K562 (cell line): ENCODE measurements at places on chromosomes 5 and 9.

DNA sequence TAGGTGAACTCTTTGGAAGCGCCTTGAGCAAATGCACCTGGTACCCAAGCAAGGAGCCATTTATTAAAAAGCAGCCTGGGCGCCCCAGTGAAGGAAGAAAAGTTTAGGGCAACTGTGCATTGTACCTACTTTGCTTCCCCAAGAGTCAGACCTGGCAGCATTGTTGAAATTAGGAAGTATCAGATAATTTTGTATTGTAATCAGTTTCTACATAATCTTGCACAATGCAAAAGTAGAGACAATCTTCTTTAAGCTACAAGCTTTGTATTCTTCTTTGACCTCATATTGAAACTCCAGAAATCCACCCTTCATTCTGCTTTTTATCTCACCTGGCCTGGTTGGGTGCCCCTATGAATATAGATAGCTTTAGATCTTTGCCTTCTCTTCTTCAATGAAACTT lies 490.8 kb downstream of the RASEF start:
- DNase-seq: no peak

GRCh38 chr5:142549834-142550233 lies 136.1 kb downstream of the FGF1 start:
- no peak for DNase-seq

DNA sequence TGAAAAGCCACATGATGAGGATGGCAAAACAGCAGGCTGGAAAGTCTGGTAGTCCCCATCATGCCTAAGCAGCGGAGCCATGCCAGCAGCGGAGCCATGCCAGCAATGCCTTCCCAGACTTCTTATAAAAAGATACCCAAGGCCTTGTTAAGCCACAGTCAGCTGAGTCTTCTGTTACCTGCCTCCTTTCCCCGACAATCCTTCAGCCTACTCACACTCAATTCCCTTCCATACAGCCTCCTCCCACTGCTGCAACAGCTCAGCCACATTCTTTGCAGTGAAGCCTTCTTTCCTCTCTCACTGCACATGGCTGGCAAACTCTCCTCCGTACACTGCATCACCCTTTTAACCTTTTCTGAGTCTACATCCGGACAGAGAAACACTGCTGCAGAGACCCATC lies 114.9 kb downstream of the AUH start:
- DNase-seq: no peak

DNA sequence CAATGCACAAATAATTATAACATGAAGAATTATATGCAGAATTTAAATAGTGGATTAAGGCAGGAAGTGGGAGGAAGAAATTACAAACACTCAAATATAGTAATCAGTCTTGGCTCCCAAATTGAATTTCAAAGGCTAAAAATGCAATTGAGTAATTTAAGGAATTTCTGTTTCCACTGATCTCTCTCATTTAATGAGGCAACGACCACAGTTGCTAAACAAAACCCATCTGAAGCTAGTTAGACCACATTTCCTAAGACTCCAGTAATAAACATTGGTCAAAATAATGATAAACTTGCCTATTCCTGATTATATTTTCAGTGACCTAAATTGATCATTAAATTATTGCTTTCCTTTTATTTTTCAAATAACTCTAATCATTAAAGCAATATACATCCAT lies 174.3 kb upstream of the GRIN3A start:
- no peak for DNase-seq

DNA sequence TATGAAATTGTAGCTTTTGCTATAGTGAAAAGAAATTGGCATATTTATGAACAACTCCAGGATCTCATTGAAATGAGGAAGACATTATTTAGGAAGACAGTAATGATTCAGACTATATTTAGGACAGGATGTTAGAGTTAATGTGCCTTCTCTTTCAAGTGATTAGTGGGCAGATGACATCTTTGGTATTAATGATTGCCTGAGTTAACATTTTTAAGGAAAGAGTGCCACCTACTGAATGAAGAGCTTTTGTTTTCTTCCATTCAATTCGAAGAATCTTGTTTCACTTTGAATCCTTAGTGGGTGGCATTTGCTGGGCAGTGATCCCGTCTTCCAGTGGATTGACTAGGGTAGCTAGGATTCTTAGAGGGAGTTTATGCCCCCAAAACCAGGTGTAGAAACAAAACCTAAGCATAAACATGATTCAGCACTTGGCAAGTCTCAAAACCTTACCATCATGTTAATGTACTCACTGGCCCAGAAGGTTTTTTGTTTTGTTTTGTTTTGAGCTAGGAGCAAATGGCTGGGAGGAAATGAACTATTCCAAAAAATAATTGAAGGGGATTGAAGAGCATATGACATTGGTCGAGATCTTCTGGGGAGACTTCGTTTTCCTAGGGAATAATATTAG lies 23.2 kb downstream of the MAP3K1 start:
- DNase-seq: no peak

DNA sequence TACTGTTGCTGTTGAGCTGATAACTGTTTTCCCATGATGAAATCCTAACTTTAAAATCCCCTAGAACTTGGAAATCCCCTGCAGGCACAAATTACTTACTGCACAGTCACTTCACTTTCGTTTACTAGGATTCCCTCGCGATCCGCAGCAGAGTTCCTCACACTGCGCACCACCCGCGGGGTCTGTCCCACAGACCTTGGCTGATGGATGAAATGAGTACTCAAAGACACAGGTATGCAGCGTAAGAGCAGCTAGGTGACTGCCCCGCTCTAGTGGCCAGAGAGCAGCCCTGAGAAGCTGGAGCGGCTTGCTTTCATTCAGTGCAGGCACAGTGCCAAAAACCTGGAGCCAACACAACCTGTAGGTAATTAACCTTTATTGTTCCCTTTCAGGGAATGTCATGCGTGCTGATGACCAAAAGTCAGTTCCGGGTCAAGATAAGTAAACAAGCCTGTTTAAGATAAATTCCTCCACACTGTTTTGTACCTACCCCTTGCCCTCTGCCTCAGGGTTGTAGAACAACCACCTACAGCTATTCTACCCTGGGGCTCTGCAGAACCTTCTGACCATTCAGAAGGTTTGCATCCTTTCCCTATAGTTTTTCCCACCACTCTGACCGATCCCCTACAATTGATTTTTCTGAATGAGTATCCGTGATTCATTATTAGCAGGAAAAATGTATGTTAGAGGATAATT lies 191.2 kb downstream of the CDH9 start:
- DNase-seq: no peak

DNA sequence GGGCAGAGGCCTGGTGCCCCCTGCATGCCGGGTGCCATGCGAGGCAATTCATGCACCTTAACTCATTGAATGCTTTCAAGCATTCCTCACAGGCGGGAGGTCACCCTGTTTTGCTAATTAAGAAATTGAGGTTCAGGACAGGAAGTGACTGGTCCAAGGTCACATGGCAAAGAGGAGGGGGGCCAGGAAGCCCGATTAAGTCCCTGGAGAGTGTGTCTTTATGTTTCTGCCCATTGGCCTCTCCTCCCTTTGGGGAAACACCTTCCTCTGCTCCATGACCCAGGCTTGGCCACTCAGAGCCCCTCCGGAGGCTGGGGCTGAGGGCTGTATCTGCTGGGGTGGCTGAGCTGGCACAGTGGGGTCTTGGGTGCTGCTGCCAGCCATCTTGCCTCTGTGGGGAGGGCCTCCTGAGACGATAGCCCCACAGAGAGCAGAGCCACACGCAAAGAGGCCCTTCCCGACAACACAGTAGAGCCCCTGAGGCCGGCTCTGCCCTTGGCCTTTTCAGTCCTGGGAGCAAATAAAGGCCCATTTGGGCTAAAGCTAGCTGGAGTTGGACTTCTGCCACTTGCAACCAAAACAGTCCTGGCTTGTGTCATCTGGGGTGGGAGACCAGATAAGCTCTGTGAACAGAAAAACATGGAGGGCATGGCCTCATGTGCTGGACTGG lies 90.8 kb upstream of the NEURL1B start:
- no peak for DNase-seq

DNA sequence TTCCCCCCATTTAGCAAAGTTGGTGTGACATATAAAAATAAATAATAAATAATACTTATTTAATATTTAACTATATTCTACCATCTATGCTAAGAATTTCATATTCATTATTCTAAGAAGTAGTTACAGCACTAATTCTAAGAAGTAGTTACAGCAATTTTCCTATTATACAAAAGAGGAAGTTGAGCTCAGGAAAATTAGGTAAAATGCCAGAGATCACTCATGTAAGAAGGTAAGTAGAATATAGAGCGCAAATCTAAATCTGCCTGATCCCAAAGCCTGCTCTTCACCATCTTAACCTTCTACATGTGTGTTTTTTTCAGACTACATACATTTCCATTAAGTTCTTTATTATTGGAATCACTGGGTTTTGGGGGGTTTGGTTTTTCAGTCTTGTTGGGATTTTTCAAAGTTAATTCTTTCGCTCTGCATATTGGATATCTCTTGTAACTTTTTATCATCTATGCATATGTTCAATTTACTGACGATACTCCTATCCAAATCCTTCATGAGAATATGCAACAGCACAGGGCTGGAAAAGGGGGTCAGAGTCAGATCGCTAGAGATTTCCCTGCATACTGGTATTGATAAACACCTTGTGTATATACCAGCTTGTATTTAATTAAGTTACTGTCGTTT lies 852.1 kb downstream of the MAT2B start:
- DNase-seq: no peak

GRCh38 chr9:95065224-95065623 lies 252.3 kb downstream of the FANCC start:
- no peak for DNase-seq

DNA sequence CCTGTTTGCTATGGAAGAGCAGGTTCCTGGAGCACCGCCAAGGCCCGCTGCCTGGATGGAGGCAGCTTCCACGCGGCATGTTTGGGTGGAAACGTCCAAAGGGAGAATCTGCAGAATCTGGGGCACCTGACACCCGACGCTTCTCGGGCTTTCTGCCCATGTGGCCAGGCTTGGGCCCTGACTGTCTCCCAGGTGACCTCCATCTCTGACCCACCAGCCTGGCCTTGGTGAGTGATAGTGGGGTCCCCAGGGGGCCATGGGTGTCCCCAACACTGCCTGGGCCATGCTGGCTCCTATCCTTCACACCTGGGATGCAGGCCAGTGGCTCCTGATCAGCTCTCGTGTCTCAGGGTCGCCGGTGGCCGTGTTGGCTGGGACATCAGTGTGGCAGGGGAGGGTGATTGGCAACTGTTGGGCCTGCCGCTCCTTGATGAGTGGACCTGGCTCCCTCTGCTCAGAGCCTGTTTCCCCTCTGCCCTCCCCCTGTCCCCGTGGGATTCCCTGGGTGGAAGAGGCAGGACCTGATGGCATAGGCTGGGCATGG lies 34.0 kb downstream of the GLT6D1 start:
- no peak for DNase-seq

- peak; percentile 76 for DNase-seq
Measured at GRCh38 chr5:104178829-104179456, 616.4 kb upstream of the NUDT12 start.

GRCh38 chr9:120433701-120434100 lies 146.3 kb downstream of the CDK5RAP2 start:
- DNase-seq: no peak

GRCh38 chr5:150234576-150235499 lies 45.0 kb downstream of the SLC6A7 start:
- no peak for DNase-seq

DNA sequence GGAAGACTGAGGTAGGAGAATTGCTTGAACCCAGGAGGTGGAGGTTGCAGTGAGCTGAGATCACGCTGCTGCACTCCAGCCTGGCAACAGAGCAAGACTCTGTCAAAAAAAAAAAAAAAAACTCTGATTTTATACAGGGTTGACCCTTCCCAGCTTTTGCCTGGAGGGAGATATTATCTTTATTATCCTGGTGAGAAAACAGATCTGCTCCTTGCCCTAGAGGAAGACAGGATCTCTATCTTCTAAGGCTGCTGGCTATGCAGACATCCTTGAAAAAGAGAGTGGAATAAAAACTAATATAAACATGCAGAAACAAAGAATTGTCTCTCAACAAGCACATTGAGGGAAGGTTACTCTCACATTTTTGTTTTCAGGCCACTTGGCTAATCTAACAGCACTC lies 1503.4 kb upstream of the WWC1 start:
- no peak for DNase-seq

DNA sequence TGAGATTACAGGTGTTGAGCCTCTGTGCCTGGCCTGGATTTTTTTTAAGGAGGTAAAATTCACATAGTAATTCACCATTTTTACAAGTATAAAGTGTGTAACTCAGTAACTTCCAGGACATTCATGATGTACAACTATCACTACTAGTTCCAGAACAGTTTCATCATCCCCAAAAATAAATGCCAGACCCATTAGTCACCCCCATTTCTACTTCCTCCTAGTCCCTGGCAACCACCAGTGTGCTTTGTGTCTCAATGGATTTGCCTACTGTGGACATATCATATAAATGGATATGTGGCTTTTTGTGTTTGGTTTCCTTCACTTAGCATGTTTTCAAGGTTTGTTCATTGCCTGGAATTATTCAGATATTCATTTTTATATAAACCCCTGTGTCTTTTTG lies 72.5 kb upstream of the PANK3 start:
- no peak for DNase-seq

- no peak for DNase-seq
Measured at GRCh38 chr5:127556609-127557334, 39.3 kb downstream of the PRRC1 start.

GRCh38 chr5:156920042-156920860 lies 42.8 kb downstream of the TIMD4 start:
- no peak for DNase-seq

- no peak for DNase-seq
Measured at GRCh38 chr5:40441733-40442132, 238.0 kb upstream of the PTGER4 start.

- DNase-seq: no peak
Measured at GRCh38 chr5:30385754-30386153, 807.7 kb upstream of the CDH6 start.

- DNase-seq: no peak
Measured at GRCh38 chr5:103166706-103167105, 46.6 kb downstream of the PPIP5K2 start.

DNA sequence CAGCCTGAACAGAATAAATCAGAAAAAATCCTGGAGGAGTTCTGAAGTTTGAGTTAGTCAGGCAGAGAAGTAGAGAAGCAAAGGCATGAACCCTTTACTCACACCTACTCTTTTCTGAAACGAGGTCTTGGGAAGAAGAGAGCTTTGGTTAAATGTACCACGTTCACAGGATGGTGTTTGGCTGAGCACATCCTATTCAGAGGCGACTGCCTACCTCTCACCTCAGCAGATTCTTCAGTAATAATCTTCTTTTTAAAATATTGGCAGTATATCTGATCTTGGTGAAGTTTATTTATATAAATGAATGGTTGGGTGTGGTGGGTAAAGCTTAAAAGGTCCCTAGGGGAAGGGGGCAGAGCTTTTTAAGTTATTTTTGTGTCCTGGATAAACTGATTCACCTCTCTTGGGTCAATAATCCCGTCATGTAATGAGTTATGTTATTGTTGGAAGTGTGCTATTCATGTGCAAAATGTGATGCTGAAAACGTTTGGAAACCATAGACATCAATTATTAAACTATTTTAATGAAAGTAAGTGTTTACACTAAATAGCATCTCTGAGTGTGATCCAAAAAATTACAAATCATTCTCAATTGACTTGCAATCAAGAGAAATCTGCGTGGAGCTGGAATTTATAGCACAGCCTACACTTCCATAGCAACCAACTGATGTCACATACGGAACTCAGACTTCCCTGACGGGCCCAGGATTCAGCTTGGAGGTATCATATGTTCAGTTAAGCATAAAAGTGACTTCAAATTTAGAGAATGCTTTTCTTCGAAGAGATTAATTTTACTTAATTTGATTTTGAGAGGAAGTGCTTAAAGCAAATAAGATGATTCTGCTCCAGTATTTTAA lies 94.3 kb upstream of the EQTN start:
- no peak for DNase-seq

GRCh38 chr9:133737774-133738639 lies at the start of gene SARDH:
TSS of gene SARDH (minus strand) at chr9:133738352. CDS start at chr9:133734173, 4,179 bp downstream.
- DNase-seq: peak; percentile 64

GRCh38 chr5:161064297-161064696 lies 212.3 kb upstream of the ATP10B start:
- no peak for DNase-seq
